ENCODE measurements at places on chromosomes 4 and X.

GRCh38 chr4:98558471-98559169 lies 99.8 kb downstream of the TSPAN5 start:
- no peak for DNase-seq

GRCh38 chr4:158238575-158238974 lies 28.3 kb downstream of the TMEM144 start:
- DNase-seq = no peak

DNA sequence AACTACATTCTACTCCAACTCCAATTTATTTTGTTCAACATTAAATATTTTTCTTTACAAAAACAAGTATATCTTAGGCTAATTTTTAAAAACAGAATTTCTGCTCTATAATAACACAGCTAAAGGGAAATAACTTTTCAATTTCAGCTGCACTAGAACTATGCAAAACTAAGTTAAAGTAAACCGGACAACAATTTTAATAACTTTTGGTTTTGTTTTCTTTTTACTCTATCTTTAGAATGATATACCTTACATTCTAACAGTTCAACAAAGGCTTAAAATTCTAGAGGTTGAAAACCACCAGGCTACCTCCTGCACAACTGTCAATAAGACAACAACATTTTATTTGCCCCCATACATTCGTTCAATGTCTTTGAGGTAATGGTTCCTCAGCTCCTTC lies 18.7 kb upstream of the KCNE5 start:
- DNase-seq = no peak

DNA sequence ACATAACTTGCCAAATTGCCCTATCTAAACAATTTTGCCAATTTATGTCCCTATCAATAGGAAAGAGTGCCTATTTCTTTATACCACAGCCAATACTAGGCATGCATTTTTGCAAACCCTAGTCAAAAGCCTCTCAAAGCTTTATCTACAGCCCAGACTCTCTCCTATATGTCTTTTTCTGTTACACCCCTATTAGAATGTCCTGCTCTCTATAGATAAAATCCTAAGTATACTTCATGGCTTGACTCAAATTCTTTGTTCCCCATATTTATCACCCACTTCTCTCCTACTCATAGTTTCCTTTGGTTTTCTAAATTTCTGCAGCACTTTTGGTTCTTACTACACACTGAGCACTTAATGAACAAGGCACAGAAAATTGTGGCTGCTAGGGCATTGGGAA lies 38.0 kb downstream of the NUP62CL start:
- DNase-seq = no peak

DNA sequence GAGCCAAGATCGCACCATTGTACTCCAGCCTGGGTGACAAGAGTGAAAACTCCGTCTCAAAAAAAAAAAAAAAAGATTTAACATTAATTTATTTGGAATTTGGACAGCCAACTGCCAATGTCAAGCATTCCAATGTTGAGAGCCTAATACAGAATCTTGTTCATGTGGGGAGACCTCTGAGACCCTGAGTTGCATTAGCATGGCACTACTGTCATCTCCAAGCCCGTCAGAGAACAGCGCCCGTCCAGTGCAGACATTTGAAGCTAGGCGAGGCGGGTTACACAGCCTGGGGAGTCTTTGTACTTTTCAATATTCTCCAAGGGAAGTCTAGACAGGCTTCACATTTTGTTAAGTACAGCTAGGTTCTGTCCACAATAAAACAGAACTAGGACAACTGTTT lies 126.7 kb downstream of the CHRNA9 start:
- DNase-seq = no peak

DNA sequence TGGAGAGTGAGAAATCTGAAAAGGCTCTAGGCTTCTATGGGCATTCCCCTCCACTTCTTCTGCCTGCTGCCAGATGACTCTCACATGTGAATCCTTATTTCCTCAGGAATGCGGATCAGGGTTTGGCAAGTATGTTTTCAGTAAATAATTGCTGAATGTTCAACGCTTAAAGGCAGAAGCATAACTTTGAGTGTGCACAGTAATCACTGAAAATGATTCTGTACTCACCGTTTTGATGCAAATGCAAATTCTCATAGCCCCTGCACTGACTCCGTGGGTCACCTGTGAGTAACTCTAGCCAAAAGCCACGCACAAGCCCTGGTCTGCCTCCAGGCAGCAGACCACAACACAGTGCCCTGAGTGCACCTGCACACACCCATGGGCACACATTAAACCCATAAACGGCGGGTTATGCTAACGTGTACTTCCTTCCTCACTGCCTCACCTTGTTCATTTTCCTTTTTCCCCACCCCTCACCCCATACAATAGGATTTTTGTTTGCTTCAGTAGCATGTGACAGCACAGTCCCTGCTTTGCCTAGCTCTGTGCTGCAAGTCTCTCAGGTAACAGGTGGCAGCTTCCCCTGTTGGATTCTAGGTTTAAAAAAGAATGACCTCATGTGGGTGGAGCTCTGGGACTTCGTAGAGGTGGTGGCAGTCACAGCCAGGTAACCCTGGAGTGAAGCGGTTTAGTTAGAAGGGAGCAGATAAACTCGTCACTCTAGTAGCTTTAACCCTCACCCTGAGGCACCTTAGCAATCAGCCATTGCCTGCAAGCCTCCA lies at the start of gene ARHGEF38:
TSS of gene ARHGEF38 (plus strand) at position 656 of the 782 bp plus-strand sequence. CDS start 146 bp downstream, outside the sequence.
- DNase-seq = peak; percentile 96

- no peak for DNase-seq
Measured at GRCh38 chrX:48908600-48908999, 2.8 kb downstream of the SLC35A2 start.

- DNase-seq = no peak
Measured at GRCh38 chr4:11587797-11588196, 159.1 kb upstream of the HS3ST1 start.

- DNase-seq = no peak
Measured at GRCh38 chr4:27178061-27178460, 317.4 kb downstream of the STIM2 start.

DNA sequence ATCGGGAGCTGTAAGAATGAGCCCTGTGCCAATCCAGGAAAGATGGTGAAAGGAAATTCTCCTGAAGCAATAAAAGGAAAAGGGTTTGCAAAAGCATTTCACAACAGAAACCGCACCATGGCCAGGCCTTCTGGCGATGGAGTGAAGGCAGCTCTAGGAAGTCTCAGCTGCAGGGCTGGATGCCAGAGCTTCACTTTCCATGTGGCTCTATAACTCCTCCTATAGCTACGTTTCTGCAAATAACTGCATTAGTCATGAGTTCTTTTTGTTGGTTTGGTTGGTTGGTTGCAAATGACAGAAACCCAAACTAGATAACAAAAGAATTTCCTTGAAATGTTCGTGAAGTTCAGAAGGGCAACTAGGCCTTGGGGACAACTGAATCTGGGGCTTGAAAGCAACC lies 84.6 kb downstream of the RELL1 start:
- DNase-seq = no peak

DNA sequence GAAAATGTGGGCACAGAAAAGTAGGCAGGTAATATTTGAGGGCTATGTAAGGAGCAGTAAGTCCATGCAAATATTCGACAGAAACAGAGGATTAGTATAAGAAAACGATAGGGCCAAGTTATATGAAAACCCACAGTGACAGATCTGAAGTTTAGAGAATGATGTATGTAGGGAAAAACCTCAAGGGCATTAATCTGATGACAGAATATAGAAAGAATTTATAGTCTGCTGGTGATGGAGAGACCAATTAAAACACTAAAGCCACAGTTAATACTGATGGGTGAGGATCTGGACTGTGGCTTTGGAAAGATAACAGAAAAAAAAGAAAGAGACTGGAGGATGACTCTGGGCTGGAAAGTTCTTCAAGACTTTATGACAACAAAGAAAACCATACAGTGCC lies 169.7 kb downstream of the PALLD start:
- DNase-seq = no peak

DNA sequence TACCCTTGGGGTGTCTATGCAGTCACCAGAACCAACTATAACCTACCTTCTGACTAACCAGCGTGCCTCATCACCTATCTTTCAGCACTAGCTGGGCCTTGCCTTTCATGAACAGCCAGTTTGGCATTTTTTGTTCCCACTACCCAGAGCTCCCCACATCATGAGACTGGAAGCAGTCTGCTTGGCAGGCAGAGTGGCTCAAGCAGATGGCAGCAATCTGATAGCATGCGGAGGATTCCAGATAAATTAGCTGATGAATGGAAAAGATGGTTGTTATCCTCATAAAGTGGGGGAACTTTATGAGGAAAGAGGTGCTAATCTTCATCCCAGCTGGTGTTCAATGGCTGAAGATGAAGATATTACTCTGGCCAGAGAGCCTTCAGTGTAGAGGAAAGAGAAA lies 243.2 kb upstream of the EDA2R start:
- no peak for DNase-seq

GRCh38 chrX:110316351-110317060 lies 1.4 kb downstream of the AMMECR1 start:
- peak; percentile 29 for DNase-seq

Data from NCI-H526 (cell line).